Naive thymus-derived CD4-positive, alpha-beta T cell (primary cell): ENCODE measurements at places on chromosomes 5 and 9. TPM values are rescaled to one million over a fixed set of nuclear protein-coding genes. Genes with fewer than 3 reads are reported as not detected.

- DNase-seq = no peak
Measured at GRCh38 chr5:52998552-52999313, 9.6 kb downstream of the ITGA2 start.

DNA sequence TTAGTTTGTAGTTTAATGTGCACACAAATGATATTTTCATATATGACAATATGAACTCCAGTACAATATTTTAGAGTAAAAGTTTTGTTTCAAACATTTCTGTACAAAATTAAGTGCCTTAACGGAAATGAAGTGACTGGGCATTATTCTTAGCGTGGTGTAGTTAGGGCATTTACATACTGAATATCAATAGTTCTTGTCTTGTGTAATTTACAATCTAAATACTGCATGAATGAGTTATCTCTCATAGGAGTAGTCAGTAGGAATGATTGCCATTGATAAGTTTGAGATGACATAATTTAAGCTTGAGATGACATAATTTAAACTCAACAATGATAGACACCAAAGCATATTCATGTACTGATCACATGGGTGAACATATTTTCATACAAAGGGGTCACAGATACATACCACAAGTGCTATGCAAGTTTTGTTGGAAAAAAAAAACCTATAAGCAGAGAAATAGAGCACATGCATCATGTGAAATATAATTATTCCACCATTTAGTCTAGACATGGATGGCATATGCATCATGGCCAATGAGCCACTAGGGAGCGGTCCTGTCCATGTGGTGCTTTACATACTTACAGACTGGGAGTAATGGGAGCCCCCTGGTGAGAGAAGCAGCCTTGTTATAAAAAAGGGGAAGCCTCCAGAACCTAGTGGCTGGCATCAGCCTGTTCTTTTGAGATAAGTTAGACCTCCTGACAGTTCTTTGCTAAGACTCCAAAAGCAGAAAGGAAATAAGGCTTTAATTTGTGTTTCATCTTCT lies 1523.9 kb downstream of the MAT2B start:
- DNase-seq = no peak

MZB1 gene
- 0.25 TPM for polyA plus RNA-seq

DNA sequence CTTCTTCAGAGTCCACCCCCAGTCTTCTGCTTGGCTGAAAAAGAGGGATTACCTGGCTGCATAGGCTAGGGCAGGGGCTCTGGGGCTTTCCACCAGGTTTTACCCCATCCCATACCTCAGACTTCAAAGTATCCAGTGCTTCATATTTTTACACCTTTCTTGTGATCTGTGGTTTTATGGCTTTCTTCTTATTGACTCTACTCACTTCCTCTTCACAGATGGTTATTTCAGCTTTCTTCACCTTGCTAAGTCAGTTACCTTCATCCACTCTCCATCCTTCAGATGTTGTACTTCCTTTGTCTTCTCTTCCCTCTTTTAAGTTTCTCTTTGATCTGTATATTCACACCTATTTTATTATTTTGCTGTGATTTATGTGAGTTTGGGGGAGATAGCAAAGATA lies 104.3 kb downstream of the GRIA1 start:
- no peak for DNase-seq

DNA sequence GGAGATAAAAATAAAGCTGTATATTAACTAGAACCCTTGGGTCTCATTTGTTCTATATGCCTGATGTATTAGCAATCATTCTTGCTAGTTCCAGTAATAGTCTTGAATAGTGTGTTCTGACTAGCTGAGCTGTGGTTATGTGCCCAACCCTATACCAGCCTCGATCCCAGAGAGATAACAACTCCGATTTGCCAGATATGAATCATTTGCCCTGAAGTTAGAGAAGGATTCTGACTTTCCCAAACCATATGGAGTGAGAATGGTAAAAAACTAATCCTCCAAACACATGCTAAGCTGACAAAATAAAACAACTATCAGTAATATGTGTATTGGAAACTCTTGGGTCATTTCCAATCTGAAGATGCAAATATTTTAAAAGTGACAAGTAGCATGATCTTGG lies 64.8 kb downstream of the ALDH1A1 start:
- DNase-seq = no peak

DNA sequence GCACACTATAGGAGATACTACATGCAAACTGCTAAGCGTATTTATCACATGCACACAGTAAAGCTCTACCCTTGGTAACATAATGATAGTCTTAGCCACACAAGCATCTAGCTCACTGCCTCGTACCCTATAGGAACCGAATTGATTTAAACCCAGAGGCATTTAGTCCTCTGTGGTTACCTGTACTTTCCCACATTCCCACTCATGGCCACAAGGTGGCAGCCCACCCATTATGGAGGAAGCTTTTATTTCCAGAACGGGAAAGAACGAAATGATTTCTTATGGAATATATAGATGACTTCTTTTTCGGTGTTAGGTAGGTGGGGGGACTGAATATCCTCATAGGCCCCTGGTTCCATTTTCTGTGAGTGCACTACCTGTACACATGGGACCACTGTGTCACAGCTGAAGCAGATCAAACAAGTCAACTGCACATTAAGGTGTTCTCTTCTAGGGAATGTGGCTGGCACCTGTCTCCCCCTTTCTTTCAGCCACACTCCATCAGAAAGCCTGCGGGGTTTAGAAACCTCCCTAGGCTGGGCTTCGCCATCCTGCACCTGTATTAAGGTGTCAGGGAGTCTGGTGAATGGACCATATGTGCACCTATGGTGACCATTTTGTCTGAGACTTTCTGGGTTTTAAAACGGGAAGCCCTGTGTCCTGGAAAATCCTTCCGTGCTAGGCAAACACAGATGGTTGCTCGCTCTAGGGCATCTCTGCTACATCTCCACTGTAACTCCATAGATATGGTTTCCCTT lies 313.2 kb downstream of the SLIT3 start:
- peak; percentile 22 for DNase-seq

- no peak for DNase-seq
Measured at GRCh38 chr5:137361280-137361679, 137.8 kb downstream of the SPOCK1 start.

- no peak for DNase-seq
Measured at GRCh38 chr5:54073131-54073530, 237.2 kb downstream of the ARL15 start.

GRCh38 chr9:34957492-34958410 lies at the start of gene PHF24:
Gene PHF24, plus strand, starts transcription at chr9:34958285. Its CDS starts 13,014 bp downstream, at chr9:34971299.
- no peak for DNase-seq

SLC44A1 gene
- polyA plus RNA-seq = 19.3 TPM

WDR38 gene
- not detected for polyA plus RNA-seq

GRCh38 chr5:11609570-11610303 lies 294.5 kb downstream of the CTNND2 start:
- no peak for DNase-seq

PCBD2 gene
- 12.3 TPM for polyA plus RNA-seq

DNA sequence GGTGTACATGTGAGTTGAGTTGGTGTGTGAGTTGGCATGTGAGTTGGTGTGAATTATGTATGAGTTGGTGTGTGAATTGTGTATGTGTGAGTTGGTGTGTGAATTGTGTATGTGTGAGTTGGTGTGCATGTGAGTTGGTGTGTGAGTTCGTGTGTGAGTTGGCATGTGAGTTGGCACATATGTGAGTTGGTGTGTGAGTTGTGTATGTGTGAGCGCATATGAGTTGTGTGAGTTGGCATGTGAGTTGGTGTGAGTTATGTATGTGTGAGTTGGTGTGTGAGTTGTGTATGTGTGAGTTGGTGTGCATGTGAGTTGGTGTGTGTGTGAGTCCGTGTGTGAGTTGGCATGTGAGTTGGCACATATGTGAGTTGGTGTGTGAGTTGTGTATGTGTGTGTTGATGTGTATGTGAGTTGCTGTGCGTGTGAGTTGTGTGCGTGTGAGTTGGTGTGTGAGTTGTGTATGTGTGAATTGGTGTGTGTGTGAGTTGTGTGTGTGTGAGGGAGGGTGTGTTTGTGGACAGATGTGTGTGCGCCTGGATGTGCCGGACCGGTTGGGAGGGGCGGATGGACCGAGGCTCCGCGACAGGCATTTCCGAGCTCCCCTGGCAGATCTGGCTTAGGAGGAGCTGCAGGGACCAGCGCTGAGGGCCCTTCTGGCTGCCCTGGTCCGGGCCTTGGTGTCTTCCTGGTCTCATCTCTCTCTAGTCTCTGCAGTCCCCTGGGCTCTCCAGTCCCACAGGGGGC lies 162.5 kb upstream of the IER5L start:
- DNase-seq = no peak

DNA sequence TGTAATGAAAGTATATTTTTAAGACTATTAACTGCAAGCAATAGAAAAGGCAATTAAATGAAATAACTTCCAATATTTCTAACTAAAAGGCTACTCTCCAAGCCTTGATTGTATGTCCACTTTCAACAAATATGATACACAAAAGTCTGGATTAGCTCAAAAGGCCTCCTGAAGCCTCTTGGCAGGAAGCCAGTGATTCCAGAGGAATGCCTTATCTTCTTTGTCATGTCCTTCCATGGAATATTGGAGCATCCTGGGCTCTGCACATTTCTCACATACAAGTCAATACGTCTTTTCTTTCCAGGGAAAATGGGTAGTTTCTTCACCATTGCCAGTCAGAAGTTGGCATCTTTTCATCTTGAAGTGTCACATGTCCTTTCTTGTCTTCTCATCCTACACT lies 357.8 kb downstream of the KDM4C start:
- DNase-seq = no peak

- DNase-seq = no peak
Measured at GRCh38 chr9:71760901-71761300, 7.4 kb downstream of the CEMIP2 start.

GRCh38 chr5:156201788-156202403 lies 125.1 kb upstream of the SGCD start:
- DNase-seq = no peak

GRCh38 chr9:29289365-29289764 lies 1716.1 kb upstream of the C9orf72 start:
- DNase-seq = no peak

MEIKIN gene
- polyA plus RNA-seq = not detected

DNA sequence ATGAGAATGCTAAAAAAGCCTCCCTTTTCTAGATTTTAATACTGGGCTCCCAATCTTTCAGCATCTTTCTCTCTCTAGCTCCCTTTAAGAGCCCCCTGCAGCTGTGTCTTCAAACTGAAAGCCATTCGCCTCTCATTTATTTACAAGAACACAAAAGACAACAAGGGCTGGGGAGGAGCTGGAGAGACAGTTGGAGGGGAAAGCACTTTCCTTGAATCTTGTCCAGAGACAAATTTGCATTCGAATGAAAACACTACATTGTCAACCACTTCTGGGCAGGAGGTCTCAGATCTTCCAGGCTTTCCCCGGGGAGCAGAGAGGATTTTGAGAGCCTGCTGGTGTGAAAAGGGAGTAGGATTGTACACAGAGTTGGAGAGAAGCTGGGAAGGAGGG lies 518.3 kb downstream of the CTNND2 start:
- DNase-seq = no peak

PCDHGC3 gene
- polyA plus RNA-seq = not detected

DNA sequence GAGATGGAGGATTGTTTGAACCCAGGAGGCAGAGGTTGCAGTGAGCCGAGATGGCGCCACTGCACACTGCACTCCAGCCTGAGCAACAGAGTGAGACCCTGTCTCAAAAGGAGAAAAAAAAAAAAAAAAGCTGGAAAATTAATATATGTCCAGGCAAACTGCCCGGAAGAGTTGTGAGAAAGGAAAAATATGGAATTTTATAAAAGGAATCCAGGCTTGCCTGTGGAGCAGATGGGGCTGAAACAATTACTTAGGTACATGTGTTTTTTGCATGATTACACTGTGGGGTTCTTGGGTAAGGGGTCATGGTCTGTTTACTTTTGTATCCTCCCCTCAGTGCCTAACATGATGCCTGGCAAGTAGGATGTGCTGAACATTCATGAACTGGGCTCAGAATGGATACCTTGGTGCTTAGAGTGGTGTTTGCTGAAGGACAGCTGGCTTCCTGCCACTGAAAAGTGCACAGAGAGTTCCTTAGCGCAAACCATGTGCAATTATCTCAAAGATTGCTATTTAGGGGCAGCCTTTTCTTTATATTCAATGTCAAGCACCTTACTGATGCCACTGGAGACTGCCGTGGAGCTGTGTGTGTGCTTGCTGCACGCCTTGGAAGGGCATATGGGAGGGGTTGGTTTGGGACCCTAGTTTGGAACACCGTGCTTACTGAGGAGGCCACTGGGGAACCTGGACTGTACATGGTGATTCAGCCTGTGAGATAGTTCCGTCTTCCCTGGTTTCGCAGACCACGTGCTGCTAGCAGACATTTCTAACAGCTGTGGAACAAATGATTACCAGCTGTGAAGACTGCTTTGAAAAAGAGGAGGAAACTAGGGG lies 78.4 kb downstream of the MAP1B start:
- DNase-seq = no peak

- no peak for DNase-seq
Measured at GRCh38 chr5:66415208-66415607, 181.0 kb upstream of the MAST4 start.

DNA sequence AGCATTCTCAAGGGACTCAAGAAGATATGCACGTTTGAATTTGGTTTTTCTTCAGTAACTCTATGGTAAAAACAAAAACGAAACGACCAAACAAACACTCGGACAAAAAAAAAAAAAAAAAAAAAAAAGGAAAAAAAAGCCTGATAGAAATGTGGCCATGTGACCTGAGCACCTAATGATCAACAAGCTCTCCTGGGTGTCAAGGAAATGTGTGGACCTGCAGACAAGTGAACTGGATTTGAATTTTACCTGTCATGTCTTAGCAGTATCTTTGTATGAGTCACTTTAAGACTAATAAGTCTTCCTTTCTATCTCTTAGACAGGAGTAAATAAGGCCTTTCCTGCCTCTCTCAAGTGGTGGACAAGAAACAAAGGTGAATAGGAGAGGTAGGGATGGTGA lies 190.6 kb upstream of the GRIA1 start:
- DNase-seq = no peak

PCDHGA8 gene
- not detected for polyA plus RNA-seq

- DNase-seq = no peak
Measured at GRCh38 chr9:110641293-110641692, 27.3 kb upstream of the MUSK start.

- DNase-seq = no peak
Measured at GRCh38 chr5:133295520-133295919, 243.7 kb downstream of the HSPA4 start.

- no peak for DNase-seq
Measured at GRCh38 chr5:133953568-133954145, 14.8 kb downstream of the C5orf15 start.

SPINK1 gene
- not detected for polyA plus RNA-seq

DNA sequence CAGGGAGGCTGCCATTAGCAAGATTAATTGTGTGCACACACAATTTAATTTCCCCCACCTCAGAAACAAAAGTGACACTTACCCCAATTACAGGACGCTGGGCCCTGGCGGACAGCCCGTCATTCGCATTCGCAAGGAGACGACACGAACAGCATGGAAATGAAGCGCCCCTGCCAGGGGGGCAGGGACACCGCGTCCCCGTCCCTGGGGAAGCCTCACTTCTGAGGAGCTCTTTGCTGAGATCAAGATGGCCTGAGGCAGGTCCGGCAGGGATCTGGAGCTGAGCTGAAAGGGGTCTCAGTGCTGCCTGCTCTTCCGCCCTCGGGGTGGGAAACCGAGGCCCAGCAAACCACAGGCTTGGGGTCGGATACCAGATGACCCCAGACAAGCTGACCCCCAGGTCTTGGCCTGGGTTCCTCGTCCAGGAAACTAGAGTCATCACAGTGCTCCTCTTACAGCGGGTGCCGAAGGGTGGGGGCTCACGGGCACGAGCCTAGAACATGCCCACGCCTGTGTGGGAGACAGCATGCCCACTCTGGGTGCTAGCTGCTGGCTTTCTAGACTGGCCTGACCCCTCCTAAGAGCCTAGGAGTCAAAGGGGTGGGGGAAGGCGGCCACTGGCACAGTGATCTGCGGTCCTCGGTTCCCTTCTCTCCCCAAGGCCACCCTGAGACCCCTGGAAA lies 103.2 kb downstream of the VAV2 start:
- no peak for DNase-seq

GRCh38 chr5:168833936-168834335 lies 254.8 kb upstream of the PANK3 start:
- DNase-seq = no peak

PRXL2C gene
- polyA plus RNA-seq = 3.4 TPM
